Tongue (tissue), 3 donors: ENCODE measurements at places on chromosomes 3 and 15. TPM values are rescaled to one million over a fixed set of nuclear protein-coding genes. Genes with fewer than 3 reads are reported as not detected.

The PLSCR5 gene
- not detected for total RNA-seq

- DNase-seq = no peak
These were observed 69.1 kb downstream of the SEMA6D start for GRCh38 chr15:47786371-47786770.

The LYZL4 gene
- total RNA-seq = not detected

The GPR171 gene
- total RNA-seq = not detected

GRCh38 chr15:62648954-62649353, 393.6 kb upstream of the TPM1 start:
- peak; percentile 38 for DNase-seq

- no peak for DNase-seq
These were observed 153.8 kb upstream of the TSC22D2 start for GRCh38 chr3:150254309-150254708.

DNA sequence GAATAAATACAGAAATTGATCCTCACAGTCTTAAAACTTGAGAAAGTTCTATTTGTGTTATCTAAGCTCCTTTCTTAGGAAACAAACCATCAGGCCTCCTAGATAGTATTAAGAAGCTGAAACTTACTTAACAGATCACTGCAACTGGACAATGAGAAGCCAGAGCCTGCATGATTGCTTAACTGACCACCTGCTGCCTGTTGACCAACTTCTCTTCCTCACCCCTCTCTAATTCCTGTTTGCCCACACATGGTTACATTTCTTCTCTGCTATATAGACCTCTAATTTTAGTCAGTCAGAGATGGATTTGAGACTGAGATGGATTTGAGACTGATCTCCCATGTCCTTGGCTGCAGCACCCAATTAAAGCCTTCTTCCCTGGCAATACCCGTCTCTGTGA, 13.5 kb downstream of the CCPG1 start:
- DNase-seq = no peak

DNA sequence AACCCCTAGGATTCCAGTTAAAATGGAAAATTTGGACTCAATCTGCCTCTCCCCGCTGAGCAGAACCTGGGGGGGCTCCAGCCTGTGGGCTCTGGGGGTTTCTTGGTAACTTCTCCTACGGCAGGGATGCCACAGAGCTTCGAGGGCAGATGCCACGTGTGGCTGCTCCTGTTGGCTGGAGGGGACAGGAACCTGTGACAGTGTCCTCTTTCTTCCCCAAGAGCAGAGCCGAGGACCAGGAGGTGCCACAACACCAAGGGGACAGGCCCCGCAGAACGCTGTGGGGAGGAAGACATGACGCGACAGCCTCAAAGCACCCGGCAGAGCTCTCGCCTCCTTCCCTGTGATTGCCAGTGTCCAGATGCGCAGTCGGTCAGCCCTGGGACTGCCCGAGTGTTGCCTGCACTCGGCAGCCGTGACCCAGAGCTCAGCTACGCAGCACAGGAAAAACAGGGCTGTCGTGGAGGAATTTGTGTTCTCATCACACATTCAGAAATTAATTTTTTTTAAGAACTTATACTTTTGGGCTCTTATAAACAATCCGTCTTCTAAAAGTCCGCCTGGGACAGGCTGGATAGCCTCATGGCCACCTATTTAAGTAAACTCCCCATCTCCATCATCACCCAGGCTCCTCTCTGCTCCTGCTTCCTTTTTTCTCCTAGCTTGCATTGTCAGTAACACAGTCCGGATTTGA, 131.9 kb upstream of the MEF2A start:
- no peak for DNase-seq

DNA sequence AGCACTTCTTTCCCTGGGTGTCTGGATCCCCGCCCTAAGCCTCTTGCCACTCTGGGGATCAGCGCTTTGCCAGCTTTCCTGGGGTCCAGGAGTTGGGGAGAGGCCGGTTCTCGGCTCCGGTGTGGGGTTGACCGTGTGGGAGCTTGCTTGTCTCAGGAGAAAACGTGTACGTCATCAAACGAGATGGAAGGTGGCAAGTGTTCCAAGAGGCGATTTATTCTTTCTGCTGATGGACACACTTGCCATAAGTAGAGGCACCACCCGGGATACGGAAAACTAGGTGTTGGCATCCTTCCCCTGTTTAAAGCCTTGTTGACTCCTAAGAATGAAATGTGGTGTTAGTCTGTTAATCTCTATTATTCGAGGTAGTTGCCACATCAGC, 295 bp downstream of the ZWILCH start:
- no peak for DNase-seq

DNA sequence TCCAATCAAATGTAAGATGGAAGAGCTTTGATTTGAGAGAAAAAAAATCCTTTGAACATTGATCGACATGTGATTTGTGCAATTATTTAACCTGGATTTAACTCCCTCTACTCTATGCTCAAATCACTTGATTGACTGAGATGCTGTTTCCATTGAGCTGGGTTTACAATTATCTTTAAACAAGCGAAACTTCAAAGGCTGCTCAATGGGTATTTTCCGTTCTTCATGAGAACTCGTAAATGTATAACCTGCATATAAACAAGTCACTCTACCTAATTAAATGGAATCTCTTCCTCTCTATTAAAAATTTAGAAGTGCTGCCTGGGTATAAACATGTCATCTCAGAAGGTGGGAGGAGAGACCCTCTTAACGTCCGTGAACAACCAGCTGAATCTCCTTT, 71.9 kb downstream of the ANXA2 start:
- DNase-seq = no peak

DNA sequence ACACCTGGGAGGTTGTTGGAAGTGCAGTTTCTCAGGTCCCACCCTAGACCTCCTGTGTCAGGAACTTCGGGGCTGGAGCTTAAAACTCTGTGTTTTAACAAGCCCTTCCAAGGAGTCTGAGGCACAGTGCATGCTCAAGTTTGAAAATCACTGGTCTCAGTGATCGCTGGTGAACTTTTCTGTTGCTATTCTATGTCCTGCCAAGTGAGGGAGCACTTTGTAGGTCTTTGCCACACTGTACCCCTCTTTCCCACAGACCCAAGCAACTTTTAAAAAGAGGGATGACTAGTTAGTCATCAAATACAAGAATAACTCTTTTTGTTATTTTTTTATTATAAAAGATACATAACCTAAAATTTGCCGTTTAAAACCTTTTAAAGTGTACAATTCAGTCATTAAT, 133.7 kb downstream of the AGBL1 start:
- no peak for DNase-seq

GRCh38 chr3:188788621-188789081, 383.1 kb upstream of the TPRG1 start:
- DNase-seq = no peak

- DNase-seq = no peak
These were observed 50.2 kb downstream of the PDHB start for GRCh38 chr3:58383476-58383875.

The TTLL13 gene
- not detected for total RNA-seq

The MYO9A gene
- 111 TPM for total RNA-seq

DNA sequence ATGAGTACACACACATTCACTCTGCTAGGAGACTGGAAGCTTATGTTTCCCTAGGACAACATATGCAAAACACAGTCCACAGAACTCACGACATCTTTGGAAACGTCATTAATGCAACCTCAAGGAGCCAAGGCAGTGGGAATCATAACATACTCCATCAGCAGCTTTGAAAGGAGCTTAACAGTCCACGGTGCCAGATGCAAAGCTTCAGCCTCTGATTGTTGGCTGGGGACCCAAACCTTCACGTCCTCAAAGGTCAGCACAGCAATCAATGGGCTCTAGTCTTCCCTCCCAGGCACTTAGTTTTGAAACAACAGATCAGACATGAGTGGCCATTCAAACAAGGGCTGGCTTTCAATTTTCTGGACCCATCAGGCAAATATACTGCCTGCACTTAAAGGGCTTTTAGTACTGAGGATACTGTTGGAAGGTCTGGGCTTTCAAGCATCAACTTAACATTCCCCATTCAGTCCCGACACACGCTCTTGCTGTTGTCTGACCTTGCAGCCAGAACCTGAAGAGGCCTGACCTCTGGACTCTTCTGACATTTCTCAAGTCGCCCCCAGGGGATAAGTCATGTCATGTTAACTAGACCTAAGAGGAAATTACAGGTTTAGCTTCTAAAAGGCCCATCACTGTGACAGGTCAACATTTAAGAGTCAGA, 223.0 kb downstream of the PDZRN3 start:
- peak; percentile 38 for DNase-seq

- DNase-seq = peak; percentile 92
These were observed at the start of gene PHLDB2 for GRCh38 chr3:111859061-111859973. PHLDB2 (plus strand) TSS chr3:111859265; CDS start chr3:111884078, 24,813 bp downstream.

The SIAH2 gene
- total RNA-seq = 32.1 TPM

The ADAMTSL3 gene
- 29.2 TPM for total RNA-seq

The VEPH1 gene
- total RNA-seq = 7.8 TPM

- DNase-seq = no peak
These were observed 1.5 kb downstream of the TPRA1 start for GRCh38 chr3:127588806-127589577.

- DNase-seq = no peak
These were observed 6.5 kb upstream of the BCL2A1 start for GRCh38 chr15:79977431-79978054.

GRCh38 chr15:48993380-48993779, 29.7 kb upstream of the SHC4 start:
- peak; percentile 41 for DNase-seq

The KNG1 gene
- total RNA-seq = not detected

GRCh38 chr3:22899441-22899840, 303.7 kb upstream of the UBE2E2 start:
- DNase-seq = no peak

DNA sequence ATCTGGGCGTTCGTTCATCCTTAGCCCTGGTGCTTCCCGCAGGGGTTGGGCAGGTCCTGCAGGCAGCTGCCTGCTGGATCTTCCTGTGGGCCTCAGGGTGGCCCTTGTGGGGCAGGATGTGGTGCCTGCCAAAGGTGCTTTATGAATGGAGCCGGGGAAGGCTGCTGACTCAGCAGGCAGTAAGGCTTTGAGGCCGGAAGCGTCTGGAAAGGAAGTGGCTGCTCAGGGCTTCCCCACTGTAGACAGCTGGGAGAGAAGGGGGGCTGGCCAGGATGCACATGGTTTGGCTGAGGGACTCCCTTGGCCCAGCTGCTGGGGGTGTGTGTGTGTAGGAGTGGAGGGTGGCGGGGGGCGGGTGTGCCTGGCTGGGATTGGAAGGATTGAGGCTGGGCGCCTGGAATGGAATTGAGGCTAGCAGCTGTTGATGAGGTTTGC, 12.9 kb downstream of the CD276 start:
- DNase-seq = peak; percentile 98

DNA sequence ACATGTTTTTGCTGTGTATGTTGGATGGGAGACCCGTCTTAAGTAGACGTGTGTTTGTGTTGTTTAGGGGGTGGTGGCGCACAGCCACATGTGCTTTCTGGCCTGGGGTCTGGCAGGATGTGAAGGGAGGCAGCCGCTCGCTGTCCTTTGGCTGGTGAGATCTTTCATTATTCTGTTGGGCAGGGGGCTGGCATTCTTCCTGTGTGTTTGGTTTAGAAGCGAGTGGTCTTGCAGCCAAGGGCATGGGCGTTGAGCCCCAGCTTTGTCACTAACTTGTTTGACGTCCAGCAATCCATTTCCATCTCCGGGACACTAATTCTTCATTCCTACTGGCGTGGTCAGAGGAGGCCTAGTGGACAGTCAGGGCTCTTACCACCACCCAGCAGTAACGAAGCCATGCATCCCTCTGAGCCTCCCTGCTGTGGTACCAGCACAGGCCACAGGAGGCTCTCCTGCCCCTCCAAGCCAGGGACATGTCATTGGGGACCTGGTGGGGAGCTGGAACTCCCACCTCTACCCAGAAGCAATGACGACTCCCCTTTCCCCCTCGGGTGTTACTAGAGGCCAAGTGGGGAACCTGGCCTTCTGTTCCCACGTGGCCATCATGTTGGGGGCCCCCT, 10.7 kb downstream of the THSD4 start:
- DNase-seq = no peak

- no peak for DNase-seq
These were observed 19.9 kb downstream of the C2CD4B start for GRCh38 chr15:62145015-62145735.

- DNase-seq = peak; percentile 88
These were observed 129.1 kb upstream of the SMAD3 start for GRCh38 chr15:66936109-66936860.

DNA sequence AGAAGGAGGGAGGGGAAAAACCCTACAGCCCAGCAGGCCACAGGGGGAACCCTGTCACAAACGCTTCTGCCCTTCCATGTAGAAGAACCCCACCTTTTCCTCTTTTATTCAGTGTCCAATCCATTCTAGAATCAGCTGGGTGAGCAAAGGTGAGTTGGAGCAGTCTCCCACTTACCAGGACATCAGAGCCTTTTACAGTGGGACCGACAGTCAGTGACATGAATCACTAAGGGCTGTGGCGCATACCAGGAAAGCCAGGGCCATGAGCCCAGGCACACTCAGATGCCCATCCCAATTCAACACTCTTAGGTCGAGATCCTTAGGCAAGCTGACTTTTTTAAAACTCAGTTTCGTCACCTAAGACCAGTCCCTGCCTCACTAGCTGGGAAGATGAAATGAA, 146.1 kb downstream of the AQP9 start:
- no peak for DNase-seq

DNA sequence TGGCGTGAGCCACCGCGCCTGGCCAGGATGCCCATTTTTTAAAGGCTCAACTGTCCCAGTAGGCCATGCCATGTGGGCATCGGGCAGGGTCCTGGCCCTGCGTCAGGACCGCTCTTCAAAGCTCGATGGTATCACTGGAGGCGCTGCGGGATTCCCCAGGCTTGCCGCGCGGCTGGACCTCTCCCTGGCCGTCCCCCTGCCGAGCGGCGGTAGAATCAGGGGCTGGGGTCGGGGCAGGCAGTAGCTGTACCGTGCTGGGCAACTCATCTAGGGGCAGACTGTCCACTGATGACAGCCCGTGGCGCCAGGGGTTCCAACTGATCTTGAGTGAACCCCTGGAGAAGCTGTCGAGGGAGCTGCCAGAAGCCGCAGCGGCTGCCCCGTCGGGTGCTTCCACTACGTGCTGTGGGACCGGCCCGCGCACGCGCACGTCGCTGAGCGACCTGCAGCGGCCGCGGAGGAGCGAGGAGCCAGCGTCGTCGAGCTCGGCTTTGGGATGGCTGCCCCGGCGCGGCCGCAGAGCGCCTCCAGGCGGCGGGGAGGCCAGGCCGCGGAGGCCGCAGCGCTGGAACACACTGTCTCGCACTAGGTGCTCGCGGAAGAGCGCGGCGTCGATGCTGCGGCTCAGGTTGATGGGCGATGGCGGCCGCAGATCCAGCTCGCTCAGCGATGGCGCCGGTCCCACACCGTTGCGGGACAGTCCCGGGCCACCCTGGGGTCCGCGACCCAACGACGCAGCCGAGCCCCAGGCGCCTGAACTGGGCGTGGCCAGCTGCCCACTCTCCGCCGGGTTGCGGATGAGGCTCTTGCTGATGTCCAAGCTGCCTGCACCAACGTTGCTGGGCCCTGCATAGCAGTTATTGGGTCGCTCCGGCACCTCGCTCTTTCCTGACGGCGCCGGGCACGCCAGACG, 5.8 kb downstream of the PRRT3 start:
- peak; percentile 94 for DNase-seq

GRCh38 chr15:84016371-84016770, 219.2 kb upstream of the GOLGA6L4 start:
- peak; percentile 38 for DNase-seq
